NCI-H2029 (cell line): ENCODE measurements at places on chromosomes 2 and 18.

- no peak for DNase-seq
These were observed 246.1 kb downstream of the BCL2 start for GRCh38 chr18:63073481-63073880.

DNA sequence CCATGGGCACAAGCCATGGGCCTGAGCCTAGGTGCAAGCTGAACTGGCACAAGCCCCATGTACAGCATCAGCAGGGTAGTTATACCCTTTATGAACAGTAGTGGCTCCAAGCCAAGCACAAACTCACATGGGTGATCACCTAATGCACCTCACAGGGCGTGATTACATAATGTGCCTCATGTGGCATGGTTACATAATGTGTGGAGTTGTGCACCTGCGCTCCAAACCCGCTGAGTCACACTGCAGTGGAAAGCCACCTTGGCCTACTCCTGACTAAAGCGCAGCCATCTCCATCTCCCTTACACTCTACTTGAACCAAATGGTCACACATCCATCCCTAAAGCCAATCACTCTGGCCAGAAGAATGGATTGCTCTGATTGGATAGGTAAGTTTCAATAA, 279.7 kb downstream of the MBD2 start:
- DNase-seq, result no peak

DNA sequence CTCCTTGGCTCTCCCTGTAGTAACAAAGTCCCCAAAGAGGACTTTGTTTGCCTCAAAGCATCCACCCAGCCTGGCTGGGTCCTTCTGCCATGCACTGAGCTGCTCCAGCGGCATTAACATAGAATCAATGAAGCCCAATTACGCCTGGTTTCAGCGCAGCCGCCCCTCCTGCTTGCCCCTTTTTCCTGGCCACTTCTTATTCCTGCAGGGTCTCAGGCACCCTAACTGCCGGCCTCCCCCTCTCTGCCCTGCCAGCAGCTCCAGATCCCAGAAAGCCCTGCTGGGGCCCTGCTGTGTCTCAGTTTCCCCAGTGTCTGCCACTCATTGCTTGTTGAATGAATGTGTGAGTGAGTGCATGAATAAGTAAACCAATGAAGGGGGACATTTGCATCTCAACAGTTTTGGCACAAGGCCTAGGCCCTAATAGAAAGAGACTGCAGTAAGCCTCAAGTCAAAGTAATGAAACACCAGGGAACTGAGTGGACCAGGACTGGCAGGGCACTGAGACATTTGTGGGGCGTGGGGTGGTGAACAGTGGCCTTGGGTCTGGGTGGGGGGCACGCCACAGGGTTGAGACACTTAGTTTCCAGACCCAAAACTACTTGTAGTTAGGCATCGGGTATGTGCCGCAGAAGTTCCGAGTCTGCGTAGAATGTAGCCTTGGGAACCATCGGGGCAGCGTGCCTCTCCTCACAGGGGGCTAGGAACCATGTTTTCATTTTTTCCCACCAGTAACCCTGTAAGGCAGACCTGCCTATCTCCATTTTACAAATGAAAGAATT, 60.6 kb downstream of the SMAD7 start:
- no peak for DNase-seq

DNA sequence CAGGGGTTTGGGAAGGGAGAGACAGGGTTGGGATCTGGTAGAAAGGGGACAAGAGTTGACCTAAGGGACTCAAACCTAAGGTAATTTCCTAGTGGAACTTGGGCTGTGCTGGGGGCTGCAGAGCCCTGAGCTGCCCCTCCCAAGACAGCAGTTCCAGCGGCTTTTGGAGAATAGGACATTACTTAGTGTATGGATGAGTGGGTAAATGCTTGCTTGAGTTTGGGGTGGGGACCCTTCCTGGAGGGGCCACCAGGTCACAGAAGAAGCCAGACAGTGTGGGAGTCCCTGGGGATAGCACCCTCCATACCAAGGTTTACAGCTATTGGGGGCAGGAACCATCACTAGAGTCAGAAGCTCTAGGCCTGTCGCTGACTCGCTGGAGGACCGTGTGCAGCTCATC, 111.5 kb downstream of the CAPN13 start:
- DNase-seq, result no peak

GRCh38 chr2:96662360-96662759, 19.8 kb downstream of the FER1L5 start:
- no peak for DNase-seq

- DNase-seq, result no peak
These were observed 13.9 kb upstream of the UGT1A8 start for GRCh38 chr2:233603520-233603919.

- peak; percentile 29 for DNase-seq
These were observed 65.9 kb downstream of the EDAR start for GRCh38 chr2:108923019-108923700.

- no peak for DNase-seq
These were observed 155.7 kb downstream of the DYM start for GRCh38 chr18:49304751-49305150.
